ENCODE measurements at places on chromosomes 12 and 14. TPM values are rescaled to one million over a fixed set of nuclear protein-coding genes. Genes with fewer than 3 reads are reported as not detected.
A peak's percentile ranks its signal among the peaks of the same experiment; 100 is the strongest.

The TCL1B gene
- total RNA-seq = not detected

The BDKRB2 gene
- total RNA-seq = 6.5 TPM

DNA sequence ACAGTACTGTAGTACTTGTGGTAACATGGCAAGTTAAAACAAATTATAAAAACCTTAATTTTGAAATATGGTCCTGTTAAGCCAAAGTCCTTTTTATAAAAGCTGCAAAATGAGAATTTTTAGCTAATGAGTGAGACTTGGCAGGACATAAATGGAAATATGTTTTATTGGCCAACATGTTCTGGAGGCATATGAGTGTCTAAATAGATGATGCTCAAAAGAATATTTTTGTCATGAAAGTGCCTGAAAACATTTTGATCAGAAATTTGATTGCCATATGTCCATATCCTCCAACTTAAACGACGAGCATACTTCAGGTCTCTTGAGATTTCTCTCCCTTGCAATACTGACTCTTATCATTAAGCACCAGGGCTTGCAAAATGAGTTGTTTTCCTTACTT, 972.6 kb downstream of the TMTC2 start:
- DNase-seq = no peak

GRCh38 chr14:99415496-99416281, 65.0 kb downstream of the SETD3 start:
- DNase-seq = peak; percentile 75

DNA sequence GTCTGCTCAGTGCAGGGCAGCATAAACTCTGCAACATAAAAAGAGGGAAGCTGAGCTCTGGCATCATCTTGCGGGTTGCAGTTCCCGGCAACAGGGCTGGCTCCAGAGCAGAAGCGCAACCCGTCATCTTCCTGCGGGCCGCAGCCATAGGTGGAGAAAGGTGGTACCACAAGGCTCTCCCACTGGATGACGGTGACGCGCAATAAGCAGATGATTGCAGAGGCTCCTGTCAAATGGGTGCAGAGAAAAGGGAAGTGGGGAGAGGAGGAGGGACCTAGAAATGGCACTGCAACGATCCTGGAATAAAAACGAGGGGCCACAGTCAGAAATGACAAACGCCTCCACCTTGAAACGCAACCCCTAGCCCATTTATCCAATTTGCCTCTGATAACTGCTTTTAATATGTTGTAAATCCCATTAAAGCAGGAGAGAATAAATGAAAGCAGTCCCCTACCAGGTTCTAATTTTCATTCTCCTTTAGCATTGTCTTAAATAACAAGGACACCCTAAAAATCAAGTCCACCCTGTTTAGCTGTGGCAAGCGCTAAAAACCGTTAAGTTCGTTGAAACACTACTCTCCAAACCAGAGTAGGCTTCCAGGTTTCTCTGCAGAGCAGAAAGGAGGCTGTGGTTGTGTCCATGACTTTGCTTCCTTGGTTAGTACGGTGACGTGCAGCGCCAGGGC, 30.9 kb upstream of the TUBA1C start:
- DNase-seq = no peak
